ENCODE measurements at places on chromosomes 2 and 18.

DNA sequence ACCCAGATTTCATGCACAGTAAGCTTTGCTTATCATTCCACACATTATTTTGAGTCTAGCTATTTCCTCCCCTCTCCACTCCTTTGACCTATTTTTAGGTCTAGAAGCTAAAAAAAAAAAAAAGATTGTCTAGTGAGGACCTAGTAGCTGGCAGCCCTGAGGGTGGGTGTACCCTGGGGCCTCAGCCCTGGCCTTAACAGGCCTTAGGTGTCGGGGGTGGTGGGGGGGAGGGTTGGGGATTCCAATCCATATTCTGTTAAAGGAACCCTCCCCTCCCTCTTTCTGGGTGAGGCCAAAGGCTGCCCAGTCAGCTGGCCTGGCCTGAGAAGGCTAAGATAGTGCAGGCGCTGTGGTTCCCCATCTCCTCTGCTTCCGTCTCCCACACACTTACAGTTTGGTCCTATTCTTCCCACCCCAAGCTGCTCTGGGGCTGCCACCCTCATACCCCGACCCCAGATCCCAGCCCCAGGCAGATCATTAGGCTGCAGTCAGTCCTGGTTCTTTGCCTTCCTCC, 65.5 kb upstream of the HK2 start:
- no peak for DNase-seq

GRCh38 chr2:120465012-120465700, 119.2 kb downstream of the INHBB start:
- DNase-seq: no peak

DNA sequence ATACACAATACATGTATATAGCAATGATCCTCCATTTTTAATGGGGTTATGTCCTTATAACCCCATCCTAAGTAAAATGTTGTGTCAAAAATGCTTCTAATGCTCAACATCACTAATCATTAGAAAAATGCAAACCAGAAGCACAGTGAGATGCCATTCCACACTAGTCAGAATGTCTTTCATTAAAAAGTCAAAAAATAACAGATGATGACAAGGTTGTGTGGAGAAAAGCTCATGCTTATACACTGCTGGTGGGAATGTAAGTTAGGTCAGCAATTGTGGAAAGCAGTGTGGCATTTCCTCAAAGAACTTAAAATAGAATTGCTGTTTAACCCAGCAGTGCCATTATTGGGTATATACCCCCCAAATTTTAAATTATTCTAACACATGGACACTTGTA, 654.9 kb upstream of the CNTNAP5 start:
- DNase-seq: no peak

DNA sequence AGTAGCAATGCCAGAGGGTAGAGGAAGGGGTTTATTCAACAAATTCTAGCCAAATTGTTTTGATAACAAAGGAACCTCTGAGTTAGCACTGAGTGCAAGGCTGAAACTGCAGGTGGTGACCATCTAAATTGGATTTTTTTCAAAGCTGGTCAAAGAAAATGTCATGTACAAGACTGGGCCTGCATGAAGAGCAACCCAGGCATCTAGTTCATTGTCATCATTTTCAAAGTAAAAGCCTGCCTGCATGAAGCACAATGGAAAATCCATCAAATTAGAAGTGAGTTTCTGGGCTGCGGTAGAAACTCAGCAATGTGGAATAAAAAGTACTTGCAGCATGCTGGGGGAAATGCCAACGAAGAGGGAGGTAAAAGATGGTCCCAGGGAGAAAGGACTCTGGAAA, 80.8 kb upstream of the PPP1CB start:
- DNase-seq: no peak

- no peak for DNase-seq
These were observed 1058.5 kb downstream of the CBLN2 start for GRCh38 chr18:71485611-71486010.

GRCh38 chr2:95208106-95208505, 785 bp downstream of the ZNF892 start:
- DNase-seq: no peak

GRCh38 chr2:62857139-62857931, 151.8 kb downstream of the EHBP1 start:
- DNase-seq: no peak

DNA sequence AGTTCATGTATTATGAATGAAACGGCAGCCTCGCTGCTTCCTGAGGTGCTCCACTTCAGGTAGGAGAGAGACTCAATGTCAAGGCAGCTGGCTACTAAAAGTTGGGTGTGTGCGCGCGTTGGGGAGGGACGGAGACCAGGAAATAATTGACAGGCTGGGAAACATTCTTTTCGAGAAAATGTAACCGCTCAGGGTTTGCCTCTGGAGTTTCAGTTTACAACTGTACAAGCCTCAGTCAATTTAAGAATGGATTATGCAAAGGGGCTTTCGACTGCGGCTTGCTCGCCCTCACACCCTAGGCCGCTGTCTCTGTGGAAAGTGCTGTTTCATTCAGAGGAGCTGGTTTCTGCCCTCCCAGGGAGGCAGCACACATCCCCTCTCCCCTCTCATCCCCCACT, 4.4 kb upstream of the SPRED2 start:
- DNase-seq: peak; percentile 36

GRCh38 chr2:9473985-9474360, 378 bp upstream of the IAH1 start:
- DNase-seq: peak; percentile 71

DNA sequence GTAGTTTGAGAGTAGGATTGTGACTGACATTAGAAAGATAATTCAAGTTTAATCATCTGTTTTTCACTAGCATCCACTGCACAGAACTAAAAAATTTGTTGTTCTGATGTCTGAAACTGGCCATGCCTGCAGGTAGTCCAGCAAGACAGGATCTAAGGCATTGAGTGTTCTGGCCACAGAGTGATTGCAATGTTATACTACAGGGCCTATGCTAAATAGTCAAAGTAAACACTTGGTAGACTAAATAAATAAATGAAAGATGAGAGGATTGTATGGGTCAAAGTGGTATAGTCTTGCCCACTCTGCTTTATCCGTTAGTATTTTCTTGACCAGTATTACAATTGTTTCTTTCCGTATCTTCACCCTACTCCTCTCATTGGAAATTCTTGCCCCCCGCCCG, 27.6 kb upstream of the FANCL start:
- no peak for DNase-seq

- no peak for DNase-seq
These were observed 43.7 kb upstream of the FZD5 start for GRCh38 chr2:207813221-207813916.

DNA sequence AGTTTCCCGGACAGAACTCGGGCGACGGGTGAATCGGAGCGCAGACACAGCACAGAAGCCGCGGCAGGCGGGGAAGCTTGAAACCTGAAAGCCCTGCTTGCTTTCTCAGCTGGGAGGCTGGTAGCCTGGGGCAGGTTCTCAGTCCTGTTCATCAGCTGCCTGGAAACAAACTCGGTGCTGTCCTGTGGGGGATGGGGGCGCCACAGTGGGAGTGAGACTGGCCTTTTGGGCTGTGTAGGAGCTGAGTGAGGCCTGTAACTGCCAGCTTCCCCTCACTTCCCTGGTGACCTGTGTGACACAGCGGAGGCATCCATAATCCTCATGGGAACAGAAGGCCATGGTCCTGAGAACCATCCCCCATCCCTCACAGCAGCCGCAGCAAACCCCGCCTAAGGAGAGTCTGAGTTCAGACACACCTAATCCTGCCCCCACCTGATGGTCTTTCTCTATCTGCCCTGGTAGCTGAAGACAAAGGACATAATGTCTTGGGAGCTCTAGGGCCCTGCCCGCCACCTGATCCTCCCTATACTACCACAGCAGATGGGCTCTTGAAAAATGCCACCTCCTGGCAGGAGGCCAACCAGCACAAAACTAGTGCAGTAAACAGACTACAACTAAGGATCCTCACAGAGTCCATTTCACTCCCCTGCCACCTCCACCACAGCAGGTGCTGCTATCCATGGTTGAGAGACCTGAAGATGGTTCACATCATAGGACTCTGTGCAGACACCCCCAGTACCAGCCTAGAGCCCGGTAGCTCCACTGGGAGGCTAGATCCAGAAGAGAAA, 52.7 kb upstream of the LDLRAD4 start:
- no peak for DNase-seq

- DNase-seq: no peak
These were observed 40.6 kb downstream of the TMEM87B start for GRCh38 chr2:112095681-112096080.

DNA sequence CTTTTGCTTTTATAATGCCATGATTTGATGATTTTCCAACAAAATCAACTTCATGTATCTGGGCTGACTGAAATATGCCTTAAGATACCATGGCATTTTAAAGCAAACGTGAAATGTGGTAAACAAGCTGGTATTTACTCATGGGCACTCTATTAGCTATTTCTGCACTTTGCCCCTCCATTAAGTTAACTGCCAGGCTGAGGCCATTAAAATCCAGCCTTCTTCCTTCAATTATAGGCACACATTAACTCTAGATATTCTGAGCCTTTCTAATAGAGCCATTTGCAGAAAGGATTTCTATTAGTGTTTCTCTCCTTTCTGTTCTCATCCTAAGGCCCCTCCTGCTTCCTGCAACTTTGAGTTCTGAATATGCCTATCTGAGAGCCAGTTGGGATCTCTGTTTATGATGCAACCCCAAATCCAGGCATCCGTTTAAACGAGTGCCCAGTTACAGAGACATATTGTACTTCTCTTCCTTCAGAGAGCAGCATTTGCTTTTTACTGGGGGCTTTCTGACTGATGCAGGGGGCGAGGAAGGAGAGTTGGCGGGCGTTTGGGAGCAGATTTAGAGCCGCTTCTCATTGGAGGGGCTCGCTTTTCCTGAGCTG, 1.6 kb upstream of the KCNJ3 start:
- DNase-seq: no peak

DNA sequence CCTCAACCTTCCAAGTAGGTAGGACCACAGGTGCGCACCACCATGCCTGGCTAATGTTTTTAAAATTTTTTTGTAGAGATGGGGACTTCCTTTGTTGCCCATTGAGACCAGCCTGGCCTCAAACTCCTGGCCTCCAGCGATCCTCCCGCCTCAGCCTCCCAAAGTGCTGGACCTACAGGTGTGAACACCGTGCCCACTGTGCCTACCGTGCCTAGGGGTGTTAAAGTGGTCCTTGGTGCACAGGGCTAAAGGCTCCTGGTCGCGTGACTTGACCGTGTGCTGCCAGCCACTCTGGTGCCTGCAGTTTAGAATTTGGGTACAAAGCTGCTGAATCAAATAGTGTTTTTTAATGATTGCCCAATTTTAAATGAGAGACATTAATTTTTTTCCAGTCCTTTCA, 51.0 kb upstream of the KCNG2 start:
- DNase-seq: no peak

- peak; percentile 31 for DNase-seq
These were observed at the start of gene EMILIN2 for GRCh38 chr18:2846636-2847316. EMILIN2 (plus strand) TSS chr18:2847006; CDS start chr18:2847189, 183 bp downstream.

DNA sequence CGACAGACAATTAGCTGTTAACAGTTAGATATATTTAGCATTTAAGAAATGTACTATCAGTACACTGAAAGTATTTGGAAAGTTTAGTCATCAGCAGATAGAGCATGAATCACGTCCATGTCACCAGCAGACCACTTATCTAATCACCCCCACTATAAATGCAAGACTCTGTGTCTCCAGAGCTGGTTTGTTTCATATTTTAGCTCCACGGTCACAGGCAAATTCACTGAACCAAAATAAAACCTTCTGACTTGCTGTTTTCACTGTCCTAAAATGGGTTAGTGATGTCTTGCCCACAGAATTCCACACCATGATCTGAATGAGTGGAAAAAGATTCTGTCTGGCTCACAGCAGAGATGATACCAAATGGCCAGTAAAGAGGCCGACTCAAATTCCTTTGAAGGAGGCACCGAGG, 64.9 kb downstream of the CDH2 start:
- no peak for DNase-seq

- no peak for DNase-seq
These were observed 191.7 kb upstream of the HAAO start for GRCh38 chr2:42984081-42984480.

DNA sequence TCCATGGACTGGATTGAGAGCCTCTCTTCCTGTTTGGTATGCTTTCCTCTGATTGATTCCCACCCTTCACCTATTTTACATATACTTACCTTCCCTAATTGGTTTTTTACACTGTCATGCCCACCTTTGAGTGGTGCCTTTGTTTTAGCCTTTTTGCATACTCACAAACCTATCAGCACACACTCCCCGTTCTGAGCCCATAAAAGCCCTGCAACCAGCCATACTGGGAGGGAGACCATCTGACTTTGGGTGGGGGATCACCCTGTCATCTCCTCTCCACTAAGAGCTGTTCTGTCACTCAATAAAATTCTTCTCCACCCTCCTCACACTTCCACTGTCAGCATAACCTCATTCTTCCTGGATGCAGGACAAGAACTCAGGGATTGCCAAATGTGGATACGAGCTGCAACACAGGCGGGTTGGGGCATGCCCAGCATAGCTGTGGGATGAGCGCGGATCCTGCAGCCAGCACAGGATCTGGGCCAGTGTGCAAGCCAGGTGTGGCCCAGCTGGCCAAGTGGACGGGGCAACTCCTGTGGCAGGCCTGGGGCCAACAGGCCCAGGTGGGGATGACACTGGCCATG, 9.4 kb upstream of the MOB1A start:
- DNase-seq: no peak

DNA sequence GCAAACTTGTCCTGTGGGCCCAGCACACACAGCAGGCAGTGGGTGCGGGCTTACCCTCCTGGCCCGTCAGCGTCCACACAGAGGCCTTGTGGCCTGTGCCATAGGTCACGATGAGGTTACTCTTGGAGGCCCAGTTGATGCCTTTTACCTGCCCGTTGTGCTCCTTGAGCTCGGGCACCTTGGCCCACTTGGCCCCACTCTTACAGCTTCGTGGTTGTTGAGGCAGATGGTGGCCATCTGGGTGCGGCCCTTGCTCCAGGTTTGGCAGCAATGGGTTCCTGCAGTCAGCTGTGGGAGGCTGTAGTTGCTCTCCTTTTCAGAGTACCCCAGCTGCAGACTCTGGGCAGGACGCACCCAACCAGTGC, 45.5 kb upstream of the PTH2R start:
- no peak for DNase-seq

- no peak for DNase-seq
These were observed 101.7 kb downstream of the SOCS6 start for GRCh38 chr18:70390371-70391090.

DNA sequence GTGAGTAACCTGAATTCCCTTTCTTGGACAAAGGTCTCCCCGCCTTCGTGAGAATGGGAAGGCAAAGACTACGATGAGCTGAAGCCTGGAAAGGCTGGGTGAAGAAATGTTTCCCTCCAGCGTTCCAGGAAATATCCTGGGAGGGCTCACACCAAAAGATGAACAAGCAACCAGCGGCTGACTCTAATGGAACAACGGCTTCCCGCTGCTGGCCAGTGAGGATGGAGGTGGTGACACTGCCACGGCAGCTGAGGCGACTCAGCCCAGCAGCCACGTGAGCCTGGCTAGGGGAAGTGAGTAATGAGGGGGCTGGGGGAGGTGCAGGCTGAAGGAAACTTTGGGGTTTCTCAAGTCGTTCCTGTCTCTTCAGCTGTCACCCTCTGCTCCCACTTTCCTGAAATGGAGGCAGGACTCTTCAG, 105.0 kb upstream of the SMAD7 start:
- DNase-seq: peak; percentile 53

- no peak for DNase-seq
These were observed 74.7 kb downstream of the MERTK start for GRCh38 chr2:111972955-111973565.
